Stimulated activated CD8-positive, alpha-beta memory T cell treated with anti-CD3 and anti-CD28 coated beads, Interleukin-4, amount 100 ng/mL, for 1 hour (primary cell): ENCODE measurements at places on chromosomes 3 and 15.

GRCh38 chr3:178500631-178501030 is 35.6 kb upstream of the KCNMB2 start:
- DNase-seq, result no peak

- DNase-seq, result no peak
These were observed 62.6 kb downstream of the SLC7A14 start for GRCh38 chr3:170523248-170523647.

DNA sequence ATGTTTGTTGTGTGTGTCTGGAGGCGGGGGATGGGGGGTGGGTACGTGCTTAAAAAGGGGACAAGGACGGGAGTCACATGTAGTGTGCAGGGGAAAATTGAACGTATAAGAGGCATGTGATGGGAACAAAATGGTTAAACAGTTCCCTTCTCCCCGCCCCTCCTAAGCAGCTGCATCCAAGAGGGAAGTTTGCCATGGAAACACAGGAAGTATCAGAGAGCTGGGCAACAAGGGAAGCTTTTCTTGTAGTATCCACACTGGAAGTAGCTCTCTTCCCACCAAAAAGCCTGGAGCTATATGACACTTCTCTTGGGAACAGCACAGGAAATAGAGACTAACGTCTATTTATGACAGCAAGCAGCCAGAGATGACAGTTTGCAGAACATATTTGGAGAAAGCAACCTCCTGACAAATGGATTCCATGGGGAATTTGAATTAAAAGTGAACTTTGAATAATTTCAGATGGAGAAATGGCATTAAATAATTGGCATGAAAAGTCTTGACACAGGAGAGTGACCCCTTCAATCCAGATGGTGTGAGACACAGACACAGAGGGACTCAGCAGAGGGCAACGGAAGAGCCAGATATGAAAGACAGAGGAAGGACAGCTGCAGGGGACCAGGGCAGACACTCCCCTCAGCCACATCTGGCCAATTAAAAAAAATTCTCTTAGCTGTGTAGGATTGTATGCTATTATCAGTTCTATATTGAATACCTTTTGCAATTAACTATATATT is 294.2 kb upstream of the TBL1XR1 start:
- no peak for DNase-seq

DNA sequence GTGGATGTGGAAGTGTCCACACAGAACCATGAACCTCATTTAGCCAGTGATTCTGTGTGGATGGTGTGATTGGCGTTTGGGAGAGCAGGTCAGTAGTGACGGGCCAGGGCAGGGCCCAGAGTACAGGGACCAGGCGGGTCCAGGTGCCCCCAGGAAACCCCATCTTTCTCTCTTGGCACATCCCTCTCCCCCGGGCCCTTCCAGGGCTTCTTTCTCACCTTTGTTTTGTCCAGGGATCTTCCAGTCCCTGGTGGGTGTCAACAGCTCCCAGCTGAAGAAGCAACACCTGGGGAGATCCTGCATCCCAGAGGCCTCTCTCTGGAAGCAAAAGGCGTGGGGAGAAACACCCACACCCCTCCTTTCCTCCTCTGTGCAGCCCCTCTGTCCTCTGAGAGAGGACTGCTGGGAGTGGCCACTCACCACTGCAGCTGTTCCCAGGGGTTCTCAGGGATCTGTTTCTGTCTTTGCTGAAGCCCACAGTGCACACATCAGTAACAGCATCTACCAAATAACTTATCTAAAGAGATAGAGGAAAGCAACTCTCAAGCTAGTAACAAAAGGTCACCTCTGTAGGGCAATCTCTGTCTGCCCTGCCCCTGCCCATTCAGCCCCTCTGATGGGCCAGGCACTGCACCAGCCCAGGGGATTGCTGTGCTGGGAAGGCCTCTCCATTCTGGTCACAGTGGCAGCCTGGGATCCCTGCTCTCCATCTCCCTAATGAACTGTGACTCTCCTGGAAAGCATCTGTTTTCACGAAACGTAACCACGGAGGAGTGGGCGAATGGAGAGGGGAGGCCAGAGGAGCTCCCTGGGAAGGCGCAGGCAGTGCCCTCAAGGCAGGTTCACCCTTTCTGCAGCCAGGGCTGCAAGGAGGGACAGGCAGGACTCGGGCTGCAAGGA is 98.3 kb upstream of the ALDH1A3 start:
- no peak for DNase-seq

DNA sequence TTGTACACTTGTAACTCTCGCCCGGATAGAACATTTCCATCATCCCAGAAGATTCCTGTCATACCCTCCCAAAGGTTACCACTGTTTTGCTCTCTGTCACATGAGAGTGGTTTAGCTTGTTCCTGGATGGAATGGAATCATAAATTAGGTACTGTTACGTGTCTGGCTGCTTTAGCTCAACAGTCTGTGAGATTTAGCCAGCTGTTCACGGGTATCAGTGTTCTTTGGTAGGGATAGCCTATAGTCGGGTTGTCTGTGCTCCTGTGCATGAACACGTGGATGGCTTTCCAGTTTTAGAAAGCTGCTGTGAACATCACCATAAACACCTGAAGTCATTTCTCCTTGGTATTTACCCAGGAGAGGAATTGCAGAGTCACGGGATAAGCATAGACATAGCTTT is 58.2 kb upstream of the NR2C2 start:
- no peak for DNase-seq

DNA sequence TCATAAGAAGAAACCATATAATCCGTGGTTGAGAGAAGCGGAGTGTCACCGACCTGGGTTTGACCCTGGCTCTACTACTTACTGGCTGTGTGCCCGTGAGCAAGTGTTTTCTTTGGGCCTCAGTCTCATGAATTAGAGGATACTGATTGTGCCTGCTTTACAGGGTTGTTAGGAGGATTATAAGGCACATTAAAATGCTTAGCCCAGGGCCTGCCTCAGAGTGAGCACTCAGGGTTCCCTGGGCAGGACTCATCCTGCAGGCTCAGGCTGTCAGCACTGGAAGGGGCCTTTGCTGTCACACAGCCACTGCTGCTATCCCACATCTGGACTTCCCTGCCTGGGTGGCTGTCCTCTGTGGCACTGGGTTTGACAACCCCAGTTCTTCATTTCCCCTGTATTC is 4.7 kb downstream of the PLA2G4F start:
- no peak for DNase-seq

GRCh38 chr3:141546081-141546480 is 59.3 kb downstream of the RASA2 start:
- DNase-seq, result no peak

- DNase-seq, result no peak
These were observed 91.2 kb downstream of the EOMES start for GRCh38 chr3:27630885-27631284.

GRCh38 chr3:63370094-63370493 is 92.0 kb downstream of the SYNPR start:
- DNase-seq, result no peak

DNA sequence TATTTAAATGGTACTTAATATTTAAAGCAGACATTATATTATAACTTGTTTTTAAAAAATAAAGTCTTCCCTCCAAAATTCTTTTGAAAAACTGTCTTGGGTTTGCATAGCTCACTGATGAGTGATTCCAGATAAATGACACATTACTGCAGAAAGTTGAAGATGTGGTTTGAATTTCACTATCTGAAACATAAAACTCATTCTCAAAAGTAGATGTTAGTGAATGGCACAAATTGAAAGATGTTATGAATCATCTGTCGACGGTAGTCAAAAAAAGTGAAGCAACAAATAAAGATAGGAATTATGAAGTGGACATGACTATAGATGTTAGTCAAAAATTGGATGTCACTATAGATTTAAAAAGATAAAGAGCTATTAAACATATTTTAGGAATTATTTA is 280.5 kb downstream of the GAP43 start:
- no peak for DNase-seq

- DNase-seq, result no peak
These were observed 210.8 kb upstream of the SEMA6D start for GRCh38 chr15:47506329-47507100.

DNA sequence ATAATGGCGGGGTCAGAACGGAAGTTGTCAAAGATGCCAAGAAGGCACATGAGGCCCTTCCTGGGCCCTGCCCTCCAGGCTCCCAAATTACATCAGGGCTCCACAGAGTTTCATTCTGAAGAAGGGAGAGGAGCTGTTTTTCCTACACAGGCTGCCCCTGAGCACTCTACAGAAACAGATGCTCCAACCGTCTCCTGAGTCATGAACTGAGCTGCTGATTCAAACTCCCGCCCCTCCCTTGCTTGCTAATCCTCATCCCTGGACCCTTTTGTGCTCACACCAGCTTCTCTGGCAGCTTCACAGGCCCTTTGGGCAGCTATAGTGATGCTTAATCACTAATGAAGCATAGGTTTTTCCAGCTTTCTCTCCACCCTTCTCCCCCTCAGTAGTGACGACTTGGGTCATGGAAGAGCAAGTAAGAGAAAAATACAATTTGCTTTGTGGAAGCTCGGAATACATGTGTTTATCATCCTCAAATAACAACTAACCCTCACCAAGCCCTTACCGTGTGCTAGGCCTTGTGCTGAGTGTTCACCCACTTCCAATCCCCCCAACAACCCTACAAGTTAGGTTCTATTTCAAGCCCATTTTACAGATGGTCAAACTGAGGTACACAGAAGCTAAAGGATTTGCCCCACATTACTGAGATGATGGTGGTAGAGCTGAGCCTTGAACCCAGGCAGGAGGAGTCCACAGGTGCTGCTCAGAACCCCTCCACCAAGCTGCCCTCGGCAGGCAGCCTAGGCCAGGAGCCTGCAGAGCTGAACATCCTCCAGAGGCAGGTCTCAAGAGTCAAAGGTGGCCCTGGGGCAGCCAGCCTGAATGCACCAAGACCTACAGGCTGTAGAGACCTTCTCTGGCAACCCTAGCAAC is 21.9 kb downstream of the MEGF11 start:
- no peak for DNase-seq

DNA sequence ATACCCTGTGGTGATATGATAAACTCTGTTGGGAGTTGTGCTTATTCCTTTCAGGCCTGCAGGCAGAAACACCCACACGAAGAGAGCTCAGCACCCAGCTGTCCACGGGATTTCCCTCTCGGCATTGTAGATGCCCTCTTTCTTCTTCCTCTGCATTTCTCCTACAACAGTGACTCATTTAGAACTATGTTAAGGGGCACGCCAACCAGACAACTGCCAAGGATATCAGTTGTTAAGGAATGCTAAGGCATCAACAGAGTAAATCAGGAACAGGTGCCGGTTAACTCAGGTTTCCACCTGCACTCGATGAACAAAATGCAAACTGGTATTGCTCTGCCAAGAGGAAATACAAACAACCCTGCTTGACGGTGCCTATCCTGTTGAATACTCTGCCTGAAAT is 270.0 kb upstream of the PEX5L start:
- no peak for DNase-seq

DNA sequence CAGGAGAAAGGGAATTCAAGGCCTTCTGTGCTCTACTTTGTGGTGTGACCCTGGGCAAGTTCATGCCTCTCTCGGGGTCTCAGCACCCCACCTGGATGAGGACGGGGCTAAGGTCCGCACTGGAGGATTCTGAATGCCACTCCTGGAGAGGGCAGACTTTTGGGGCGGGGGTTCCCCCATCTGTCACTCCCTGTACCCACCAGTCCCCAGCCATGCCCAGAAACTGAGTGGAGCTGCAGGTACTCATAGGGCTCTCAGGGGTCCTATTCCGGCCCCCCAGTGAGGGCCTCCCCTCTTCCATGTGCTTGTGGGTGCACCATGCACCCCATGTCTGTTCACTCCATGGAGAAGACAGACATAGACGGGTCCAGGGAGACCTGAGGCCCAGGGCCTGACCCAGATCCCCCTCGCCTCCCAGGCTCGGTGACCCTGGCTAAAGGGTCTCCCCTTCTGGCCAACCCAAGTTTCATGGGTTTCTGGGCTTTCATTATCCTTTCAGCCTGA is 26.0 kb downstream of the ACSBG1 start:
- DNase-seq, result no peak

GRCh38 chr3:43346978-43347749 is 60.8 kb downstream of the SNRK start:
- DNase-seq, result peak; percentile 15

- DNase-seq, result no peak
These were observed 171.8 kb downstream of the FEZF2 start for GRCh38 chr3:62201438-62202035.

GRCh38 chr3:76998555-76998954 is 41.3 kb upstream of the ROBO2 start:
- DNase-seq, result no peak

DNA sequence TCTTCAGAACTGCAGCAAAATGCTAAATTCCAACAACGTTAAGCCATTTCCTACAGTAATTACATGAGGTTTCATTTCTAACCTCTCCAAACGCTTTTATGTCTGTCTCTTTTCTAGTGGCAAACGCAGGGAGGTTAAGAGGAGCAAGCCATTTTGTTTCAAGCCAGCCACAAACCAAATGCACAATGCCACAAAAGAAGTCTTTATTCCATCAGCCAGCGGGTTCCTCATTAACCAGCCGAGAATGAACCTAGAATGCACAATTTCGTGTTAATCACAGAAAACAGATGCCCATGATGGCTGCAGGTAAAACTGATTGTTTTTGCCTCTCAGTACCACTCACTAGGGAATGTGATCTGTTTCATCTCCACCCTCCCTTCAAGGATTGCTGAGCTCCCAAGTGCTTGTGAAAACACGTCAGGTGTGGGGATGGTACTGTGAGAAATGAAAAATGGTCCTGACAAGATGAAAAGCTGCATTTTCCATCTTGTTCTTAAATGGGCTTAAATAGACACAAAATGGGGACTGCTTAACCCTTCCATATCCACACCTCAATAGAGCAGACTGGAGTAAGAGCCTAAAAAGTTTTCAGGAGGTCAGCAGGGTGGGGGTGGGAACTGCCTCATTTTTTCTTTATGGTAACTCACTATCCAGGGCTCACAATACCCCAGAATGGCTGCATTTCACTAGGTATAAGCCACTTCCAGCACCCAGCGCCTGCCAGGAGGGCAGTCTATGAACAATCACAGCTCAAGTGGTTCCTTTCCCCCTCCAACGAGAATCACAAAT is 277.1 kb downstream of the MAGI1 start:
- DNase-seq, result no peak

GRCh38 chr3:10915376-10915775 is 77.2 kb upstream of the SLC6A1 start:
- no peak for DNase-seq

DNA sequence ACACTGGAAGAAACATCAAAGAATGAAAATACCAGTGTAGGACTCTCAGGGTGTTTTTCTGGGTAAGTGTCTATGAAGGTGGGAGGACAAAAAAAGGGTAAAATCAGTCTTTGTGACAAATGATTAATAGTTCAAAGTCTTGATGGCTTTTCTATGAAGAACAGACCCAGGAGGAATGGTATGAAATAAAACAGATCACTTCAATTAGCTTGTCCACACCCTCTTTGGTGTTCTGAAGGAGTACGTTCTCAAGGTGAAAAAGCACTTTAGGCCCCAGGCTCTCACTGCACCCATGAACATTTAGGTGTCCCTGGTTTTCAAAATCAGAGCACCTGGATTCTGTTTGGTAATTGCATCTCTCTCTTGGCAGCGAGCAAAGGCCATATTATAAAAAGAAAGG is 383.6 kb upstream of the NR2F2 start:
- DNase-seq, result no peak
